BE2C (cell line): ENCODE measurements at places on chromosomes 2 and 18.

GRCh38 chr2:229443546-229444268 is 172.6 kb upstream of the PID1 start:
- no peak for DNase-seq

GRCh38 chr2:33729353-33729752 is 130.3 kb upstream of the FAM98A start:
- no peak for DNase-seq

DNA sequence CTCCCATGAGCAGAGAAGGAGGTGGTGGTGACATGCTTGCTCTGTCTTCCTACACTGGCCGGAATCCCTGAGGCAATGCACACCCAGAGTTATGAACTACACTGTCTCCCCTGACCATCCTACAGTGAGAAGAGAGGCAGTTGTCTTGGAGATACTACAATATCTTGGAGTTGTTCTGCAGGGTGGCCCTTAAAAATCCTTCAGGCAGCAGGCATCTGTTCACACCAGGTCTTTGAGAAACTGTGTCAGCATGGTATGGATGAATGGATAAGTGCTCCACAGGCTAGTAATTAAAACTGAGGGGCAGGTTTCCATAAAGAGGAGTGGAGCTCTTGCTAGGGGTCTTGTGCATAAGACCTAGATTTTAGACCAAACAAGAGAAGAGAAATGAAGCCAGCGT is 223.7 kb upstream of the COPS8 start:
- no peak for DNase-seq

- DNase-seq = no peak
These were observed 283.3 kb downstream of the PTPRM start for GRCh38 chr18:7850446-7850845.

GRCh38 chr2:218393750-218394290 is 5.8 kb upstream of the CTDSP1 start:
- no peak for DNase-seq

GRCh38 chr2:223532712-223533111 is 69.4 kb downstream of the SCG2 start:
- no peak for DNase-seq

GRCh38 chr2:237306787-237307170 is 107.2 kb downstream of the COL6A3 start:
- no peak for DNase-seq

DNA sequence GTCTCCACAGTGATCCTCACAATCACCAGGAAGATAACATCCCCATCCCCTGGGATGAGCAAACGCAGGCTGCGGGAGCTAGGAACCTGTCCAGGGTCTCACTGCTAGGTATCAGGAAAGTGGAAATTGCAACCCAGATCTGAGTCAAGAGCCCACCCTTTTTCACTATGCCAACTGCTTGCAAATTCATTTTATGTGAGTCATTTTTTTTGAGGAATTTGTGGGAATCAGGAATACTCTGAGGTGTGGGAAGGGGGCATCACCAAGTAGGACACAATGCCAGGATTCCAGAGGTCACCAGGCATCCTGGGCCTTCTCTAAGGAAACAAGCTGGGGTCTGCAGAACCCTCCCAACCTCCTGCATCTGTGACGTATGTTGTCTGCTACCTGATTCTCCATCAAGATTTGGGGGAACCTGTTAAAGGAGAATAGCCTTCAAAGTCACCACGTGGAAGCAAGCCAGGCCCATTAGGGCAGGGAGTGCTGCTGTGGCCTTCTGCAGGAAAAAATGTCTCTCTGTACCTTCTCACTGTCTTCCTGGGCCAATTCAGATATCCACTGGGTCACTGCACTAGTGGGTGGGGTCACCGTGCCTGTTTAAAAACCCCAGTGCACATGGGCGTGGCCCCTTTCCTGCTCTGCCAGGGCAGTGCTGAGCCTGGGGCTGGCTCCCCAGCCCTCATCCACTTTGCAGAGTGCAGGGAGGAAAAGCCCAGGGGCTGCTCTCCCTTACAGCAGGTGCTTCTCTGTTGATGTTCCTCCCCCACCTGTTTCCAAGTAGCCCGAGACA is 50.2 kb downstream of the MCFD2 start:
- no peak for DNase-seq

GRCh38 chr2:60559880-60560279 is 6.4 kb upstream of the BCL11A start:
- DNase-seq = no peak

- DNase-seq = no peak
These were observed 14.8 kb upstream of the PSD4 start for GRCh38 chr2:113158884-113159553.

DNA sequence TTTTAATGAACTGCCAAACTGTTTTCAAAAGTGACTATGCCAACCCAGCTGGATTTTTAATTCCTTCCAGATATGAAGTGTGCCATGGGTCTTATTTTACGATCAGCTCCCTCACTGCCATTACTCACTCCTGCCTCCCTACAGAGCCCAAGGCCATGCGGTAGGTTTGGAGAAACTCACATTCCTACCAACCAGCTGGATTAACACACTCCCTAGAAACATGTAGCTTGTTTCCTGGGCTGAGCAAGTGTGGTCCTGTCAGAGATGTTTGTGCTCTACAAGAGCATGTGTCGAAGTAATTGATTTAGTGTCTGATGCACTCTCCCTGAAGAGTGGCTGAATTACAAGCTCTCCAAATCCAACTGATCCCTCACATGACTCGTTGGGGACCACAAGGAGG is 82.5 kb downstream of the SPP2 start:
- DNase-seq = no peak

DNA sequence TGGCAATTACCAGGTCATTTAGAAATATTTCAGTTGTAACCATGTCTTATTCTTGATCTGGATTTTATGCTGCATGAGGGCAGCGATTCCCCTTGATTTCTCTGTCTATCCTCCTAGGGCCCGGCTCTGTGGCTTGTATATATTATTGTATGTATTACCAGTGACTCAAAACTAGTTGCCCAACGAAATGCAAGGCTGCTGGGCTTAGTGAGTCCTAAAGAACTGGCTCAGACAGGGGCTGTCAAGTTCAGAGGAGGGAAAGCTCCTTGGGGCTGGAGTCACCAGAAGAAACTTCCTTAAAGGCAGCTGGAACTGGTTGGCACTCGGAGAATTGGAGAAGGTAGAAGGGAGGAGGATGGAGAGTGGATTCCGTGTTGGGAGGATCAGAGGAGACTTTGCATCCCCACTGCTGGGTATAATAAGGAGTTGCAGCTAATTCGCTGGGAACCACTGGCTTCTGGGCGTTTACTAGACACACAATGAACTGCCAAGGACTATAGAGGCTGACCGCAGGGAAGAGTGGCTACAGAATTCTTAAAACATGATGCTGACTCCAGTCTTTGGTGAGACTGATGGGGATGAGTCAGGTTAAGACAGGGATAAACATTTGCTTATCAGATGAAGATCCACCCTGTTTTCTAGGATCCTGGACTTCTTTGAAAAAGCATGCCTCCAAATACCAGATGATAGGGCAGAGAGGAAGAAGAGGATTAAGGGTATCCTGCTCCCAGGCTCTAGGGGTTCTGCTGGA is 104.3 kb downstream of the PRKCE start:
- no peak for DNase-seq

DNA sequence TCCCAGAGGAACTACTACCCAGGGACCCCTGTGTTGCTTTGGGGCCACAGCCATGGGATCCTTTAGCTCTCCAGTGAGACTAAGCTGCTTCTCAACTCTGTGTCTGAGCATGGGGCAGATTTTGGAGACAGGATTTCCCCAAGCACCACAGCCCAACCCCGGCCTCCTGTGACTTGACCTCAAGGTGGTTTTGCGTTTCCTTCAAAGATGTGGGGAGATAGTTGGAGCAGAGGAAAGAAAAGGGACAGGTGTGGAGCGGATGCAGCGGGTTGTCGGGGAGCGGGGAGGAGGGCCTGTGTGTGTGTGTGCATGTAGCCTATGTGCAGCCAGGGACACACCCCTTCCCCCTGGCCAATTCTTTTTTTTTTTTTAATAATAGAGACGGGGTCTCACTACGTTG is 10.2 kb downstream of the ARID5A start:
- DNase-seq = no peak

GRCh38 chr2:71358931-71359671 is 27.5 kb downstream of the ZNF638 start:
- DNase-seq = no peak

- no peak for DNase-seq
These were observed 121.0 kb downstream of the MYO1B start for GRCh38 chr2:191366199-191366598.
